Right lung (tissue), 10 donors: ENCODE measurements at places on chromosomes 7 and 10.
A peak's percentile ranks its signal among the peaks of the same experiment; 100 is the strongest.

- DNase-seq = no peak
These were observed 37.8 kb downstream of the MTPN start for GRCh38 chr7:135939261-135939812.

- DNase-seq = no peak
These were observed 58.6 kb downstream of the TACC2 start for GRCh38 chr10:122047560-122047959.

GRCh38 chr7:102093599-102094315, 192.9 kb upstream of the SH2B2 start:
- no peak for DNase-seq

GRCh38 chr7:91193141-91193540, 71.1 kb upstream of the FZD1 start:
- DNase-seq = no peak

DNA sequence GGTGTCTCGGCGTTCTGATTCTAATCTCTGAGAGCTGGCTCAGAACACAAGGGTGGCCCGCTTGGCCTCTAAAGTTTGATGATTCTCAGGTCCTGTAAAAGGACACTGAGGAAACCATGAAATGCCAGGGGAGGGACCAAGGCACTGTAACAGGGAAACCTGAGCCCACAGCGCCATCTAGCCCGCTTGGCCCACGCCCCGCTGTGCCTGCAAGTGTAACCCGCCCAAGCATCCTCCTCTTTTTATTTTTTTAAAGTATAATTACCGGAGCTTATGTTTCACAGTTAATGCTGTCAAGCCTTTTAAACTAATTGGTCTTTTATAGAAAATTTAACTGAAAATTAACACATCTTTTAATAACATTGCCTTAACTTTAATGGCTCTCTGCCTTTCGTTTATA, 734.7 kb downstream of the KCNMA1 start:
- DNase-seq = no peak

DNA sequence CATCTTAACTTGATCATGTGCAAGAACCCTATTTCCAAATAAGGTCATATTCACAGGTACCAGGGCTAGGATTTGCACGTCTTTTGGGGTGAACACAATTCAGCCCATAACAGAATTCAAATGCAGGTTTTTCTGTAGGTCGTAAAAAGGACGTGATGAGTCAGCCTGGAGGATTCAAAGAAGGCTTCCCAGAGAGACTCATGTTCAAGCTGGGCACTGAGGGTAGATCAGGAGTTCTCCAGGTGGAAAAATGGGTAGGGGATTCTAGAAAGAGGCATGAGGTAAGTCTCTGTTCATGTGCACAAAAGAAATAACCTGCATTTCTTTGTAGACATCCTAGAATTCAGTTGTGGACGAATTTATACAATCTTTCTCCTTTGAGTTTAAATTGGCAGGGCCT, 160.4 kb downstream of the RPS24 start:
- no peak for DNase-seq

- DNase-seq = no peak
These were observed 325.4 kb downstream of the GLRX3 start for GRCh38 chr10:130461631-130462030.

DNA sequence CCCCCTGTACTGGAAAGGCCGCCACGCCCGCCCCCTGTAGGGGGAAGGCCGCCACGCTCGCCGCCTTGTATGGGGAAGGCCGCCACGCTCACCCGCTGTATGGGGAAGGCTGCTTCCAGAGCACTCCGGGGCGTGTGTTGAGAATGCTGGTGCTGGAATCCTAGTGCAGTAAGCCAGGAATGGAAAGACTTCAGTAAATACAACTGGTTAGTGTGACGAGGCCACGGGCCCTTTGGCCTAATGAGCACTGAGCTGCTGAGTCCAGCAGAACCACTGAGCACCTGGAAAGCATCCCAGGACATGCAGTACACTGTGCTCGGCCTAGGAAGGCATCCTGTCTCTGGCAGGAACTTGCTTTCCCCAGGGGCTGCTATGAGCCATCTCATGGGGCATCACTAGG, 398.9 kb downstream of the PTPRN2 start:
- no peak for DNase-seq

GRCh38 chr10:35561715-35562114, 43.4 kb upstream of the GJD4 start:
- DNase-seq = no peak

DNA sequence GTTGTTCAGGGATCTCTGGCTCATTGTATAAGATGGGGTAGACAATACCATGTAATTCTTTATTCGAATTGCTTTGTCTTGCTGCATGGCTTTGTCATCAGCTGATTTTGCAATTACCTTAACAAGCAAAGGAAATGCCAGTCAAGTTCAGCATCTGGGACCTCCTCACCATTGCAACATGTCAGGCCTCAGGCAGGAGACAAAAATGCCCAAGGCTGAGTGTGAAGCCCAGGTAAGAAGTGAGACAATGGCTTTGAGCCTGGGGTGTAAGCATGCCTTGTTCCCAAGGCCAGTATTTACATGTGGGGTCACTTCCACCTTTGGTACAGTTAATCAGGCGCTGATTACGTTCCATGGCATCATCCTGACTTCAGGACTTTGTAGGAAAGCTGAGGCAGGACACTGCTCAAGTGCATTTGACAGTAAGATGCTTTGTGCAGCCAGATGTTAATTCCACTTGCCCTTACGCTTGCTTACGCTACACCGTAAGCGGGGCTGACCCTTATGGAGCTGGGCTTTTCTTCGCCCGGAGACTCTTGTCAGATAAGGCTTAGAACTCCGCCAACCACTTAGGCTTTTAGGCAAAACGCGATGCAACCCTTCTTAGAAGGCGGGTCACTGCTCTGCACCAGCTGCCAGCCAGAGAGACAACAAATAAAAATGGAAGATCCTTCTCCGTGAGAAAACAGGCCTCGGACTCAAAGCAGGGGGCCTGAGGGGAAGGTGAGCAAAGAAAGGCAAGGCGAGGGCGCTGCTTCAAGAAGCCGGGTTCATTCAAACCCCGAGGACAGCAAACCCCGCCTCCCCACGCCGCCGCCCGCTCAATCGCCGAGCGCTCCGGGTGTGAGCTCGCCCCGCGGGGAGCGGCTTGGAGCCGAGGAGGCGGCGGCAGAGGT, 1.3 kb upstream of the SP4 start:
- no peak for DNase-seq

GRCh38 chr10:4538016-4538415, 288.0 kb upstream of the AKR1E2 start:
- DNase-seq = no peak

DNA sequence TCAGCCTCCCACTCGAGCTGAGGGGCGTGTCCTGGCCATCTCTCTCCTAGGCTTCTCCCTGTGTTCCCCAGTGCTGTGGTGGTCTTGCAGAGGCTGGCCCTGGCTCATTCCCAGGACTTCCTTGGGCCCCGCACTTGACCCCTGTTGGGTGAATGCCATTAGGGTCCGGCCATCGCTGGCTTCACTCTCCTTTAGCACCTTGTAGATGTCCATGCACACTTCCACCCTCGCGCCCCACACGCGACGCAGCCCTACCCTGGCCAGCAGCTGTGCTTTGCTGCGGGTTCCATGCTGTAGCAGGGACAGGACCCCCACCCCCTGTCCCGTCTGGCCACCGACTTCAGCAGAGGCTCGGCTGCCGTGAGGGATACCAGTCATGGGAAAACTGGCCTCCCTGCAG, 46.3 kb downstream of the PITRM1 start:
- DNase-seq = no peak

- DNase-seq = peak; percentile 78
These were observed 85.4 kb downstream of the AKR1D1 start for GRCh38 chr7:138161600-138162081.

GRCh38 chr10:35552650-35553342, 52.3 kb upstream of the GJD4 start:
- DNase-seq = no peak

GRCh38 chr10:23015021-23015707, 80.2 kb upstream of the MSRB2 start:
- DNase-seq = no peak

DNA sequence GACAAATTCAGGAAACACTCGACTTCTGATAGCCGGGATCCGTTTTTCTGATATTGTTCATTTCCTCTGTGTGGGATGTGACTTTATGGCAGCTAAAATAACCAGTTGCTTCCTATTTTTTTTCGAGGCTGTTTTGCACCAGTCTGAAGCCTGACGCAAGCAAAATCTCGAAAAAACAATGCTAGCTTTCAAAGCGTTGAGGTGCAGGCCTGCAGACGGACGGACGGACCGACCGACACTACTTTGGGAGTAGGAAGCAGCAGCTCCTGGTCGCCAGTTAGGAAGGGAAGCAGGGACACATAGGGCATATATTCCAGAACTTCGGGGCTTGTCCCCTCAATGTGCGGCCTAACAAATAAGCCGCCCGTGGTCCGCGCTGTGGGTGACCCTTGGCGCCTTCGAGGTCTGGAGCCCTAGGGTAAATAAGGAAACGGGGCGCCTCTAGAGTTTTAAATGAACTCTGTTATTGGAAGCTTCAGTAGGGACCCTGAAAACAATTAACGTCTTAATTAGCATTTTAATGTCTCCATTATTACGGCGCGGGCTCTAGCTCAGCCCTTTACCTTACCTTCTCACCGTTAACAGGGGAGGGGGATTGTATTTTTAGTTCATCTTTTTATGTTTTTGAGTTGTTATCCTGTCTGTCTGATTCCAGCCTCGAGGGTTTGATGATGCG, 1.3 kb downstream of the HHEX start:
- DNase-seq = no peak

- DNase-seq = no peak
These were observed 107.0 kb downstream of the XRCC2 start for GRCh38 chr7:152568972-152569371.

GRCh38 chr7:23431702-23432199, 38.5 kb downstream of the IGF2BP3 start:
- no peak for DNase-seq

DNA sequence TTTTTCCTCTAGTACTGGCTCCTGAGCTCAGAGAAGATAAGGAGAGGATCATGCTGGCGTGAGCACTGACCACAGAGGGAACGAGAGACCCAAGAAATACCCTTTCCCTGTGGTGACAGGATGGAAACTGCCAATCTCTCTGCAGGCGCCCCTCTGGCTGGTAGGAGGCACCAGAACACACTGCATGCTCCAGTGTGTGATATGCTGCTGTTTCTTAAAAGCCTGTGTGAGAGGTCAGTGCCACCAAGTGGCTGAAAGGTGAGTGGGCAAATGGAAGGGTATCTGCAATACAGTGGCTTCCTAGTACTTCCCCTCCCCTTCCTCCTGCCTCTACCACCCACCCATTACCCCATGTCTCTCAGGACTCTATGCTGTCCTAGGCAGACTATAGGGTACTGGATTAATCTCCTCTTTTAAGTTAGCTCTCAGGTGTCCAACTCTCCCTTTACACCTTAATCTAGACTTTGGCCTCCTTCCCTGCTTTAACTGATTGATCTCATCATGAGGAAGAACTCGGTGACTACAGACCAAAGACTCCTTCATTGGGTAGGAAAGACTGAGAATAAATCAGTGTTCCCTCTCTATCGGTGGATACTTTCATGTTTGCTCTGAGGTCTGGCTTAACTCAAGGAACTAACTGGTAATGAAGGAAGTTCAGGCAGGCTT, 283.6 kb downstream of the ADRA2A start:
- DNase-seq = peak; percentile 11

- no peak for DNase-seq
These were observed 5.7 kb downstream of the GATA3 start for GRCh38 chr10:8060010-8060703.

GRCh38 chr7:150955519-150956394, 22.4 kb downstream of the KCNH2 start:
- DNase-seq = no peak

- DNase-seq = no peak
These were observed 184.2 kb downstream of the CCDC71L start for GRCh38 chr7:106476751-106477150.

DNA sequence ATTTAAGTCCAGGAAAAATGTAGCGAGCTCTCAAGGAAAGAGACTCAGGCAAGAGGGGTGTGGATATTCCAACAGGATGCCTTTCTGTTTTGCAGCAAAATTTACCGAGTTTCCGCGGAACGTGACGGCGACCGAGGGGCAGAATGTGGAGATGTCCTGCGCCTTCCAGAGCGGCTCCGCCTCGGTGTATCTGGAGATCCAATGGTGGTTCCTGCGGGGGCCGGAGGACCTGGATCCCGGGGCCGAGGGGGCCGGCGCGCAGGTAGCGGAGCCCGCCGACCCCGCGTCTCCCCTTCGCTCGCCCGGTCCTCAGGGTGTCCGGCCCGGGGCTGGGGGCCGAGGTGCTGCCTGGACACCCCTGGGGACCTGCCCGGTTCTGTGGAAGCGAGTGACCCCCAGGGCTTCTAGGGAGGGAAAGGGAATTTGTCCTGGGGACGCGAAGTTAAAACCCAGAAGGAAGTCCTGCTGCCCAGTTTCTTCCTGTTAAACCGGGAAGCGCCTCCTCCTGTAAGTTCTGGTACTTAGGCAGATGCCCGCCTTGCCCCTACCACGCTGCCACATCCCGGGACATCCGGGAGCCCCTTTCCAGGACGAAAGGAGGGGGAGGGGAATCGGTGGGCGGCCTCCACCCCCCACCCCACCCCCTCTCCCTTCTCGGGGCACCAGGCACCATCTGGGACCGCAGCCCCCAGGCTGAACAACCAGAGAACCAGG, 2.5 kb downstream of the VSTM2A start:
- DNase-seq = no peak

DNA sequence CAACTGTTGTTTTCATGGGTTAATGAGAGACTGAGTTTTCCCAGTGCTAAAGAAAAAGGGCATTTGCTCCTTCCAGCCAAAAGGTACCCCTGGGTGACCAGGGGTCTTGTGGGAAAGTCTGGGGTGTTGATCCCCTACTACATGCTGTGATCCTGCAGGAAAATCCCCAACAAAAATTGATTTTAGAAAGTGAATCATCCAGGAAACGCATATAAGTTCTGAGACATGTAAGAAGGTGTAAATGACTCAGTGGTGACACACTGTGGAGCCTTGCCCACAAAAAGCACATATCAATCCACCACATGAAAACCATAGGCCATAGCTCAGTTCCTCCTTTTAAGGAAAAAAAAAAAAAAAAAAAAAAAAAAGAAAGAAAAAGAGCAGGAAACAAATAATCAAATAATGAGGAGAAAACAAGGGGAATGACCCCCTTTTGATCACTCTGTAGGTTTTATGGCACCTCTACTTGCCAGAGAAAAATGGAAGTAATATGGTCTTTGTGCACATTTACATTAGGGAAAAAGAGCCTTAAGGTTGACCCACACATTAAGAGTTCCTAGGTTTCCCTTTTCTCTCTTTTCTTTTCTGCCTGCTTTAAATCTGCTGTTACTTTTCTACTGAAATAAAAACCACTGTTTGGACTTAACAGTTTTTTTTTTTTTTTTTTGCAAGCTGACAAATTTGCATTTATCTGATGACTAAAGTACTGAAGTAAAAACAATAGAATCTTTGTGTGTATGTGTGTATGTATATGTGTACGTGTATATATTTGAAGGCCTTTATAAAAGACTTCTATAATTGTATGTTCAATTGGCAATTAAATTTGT, 386.0 kb downstream of the KIF20B start:
- no peak for DNase-seq

DNA sequence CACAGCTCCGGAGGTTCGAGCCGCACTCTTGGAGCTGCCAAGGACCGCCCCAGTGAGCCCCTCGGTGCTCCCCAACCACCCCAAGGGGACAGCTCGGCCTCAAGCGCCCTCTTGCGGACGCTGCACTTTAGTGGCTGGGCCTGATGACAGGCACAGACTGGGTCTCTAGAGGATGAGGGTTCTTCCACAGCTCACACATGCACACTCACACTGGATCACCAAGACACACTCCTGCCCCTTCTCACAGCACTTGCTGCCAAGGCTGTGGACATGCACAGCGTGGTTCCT, 2.1 kb downstream of the RET start:
- DNase-seq = no peak

- DNase-seq = no peak
These were observed 205.4 kb downstream of the ZEB1 start for GRCh38 chr10:31524460-31524859.
